Fibroblast of skin of right biceps (primary cell): ENCODE measurements at places on chromosomes 11 and 22.

DNA sequence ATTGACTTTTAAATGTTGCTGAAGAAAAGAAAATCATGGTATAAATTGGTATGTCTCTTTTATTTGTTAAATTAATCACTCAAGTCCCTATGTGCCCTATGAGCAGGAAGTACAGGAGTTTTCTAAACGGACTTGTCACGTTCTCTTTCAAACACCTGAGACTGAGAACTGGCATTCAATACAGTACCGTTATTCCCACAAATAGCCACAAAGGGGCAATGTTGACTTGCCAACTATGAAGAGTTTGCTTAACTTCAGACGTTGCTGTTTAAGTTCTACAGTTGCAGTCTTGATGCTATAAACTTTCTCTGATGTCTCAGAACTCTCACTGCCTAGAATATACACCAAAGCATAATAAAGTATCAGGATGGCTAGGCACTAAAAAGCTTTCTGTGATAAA, 7.6 kb downstream of the OR56A1 start:
- DNase-seq: no peak

DNA sequence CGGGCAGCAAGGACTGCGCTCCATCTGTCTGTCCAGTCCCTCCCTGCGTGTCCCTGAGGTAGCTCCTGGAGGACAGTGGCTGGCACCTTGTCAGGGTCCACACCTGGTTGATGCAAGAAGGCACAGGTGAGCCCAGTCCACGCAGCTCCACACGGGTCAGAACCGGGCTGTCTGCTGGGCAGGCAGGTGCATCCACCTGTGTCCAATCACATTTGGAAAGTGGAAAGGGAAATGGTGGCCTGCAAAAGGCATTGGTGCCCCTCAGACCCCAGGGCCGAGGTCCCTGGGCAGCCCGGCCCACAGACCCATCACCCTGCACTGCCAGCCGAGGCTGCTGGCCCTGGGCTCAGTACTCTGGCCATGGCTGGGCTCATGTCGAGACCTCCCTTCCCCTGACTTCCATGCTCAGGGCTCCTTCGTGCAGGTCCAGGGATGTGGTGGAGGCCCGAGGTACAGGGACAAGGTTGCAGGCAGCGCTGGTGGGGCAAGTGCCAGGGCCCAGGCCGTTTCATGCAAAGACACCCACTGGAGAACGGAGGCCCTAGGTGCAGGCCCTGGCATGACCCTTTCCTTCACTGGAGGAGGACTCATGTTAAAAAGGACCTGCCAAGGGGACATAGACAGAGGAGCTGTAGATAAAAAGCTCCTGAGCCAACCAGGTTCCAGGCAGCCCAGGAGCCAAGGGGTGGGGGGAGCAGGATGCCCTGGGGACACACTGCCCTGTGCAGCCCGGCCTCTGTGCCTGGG, 38.9 kb upstream of the TH start:
- no peak for DNase-seq

- DNase-seq: no peak
Measured at GRCh38 chr11:67631411-67631810, 1.7 kb upstream of the NUDT8 start.

DNA sequence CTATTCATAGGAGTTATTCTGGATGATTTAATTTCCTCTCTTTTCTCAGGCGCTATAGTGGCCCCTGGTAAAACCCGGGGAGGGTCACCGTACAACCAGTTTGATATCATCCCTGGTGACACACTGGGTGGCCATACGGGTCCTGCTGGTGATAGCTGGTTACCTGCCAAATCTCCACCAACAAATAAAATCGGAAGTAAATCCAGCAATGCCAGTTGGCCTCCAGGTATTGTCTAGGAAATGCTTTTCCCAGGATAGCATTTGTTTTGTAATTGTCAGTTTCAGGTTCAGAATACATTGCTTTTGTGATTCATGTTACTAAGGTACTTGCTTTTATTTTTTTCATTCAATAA, 35.6 kb upstream of the ADSL start:
- DNase-seq: no peak

DNA sequence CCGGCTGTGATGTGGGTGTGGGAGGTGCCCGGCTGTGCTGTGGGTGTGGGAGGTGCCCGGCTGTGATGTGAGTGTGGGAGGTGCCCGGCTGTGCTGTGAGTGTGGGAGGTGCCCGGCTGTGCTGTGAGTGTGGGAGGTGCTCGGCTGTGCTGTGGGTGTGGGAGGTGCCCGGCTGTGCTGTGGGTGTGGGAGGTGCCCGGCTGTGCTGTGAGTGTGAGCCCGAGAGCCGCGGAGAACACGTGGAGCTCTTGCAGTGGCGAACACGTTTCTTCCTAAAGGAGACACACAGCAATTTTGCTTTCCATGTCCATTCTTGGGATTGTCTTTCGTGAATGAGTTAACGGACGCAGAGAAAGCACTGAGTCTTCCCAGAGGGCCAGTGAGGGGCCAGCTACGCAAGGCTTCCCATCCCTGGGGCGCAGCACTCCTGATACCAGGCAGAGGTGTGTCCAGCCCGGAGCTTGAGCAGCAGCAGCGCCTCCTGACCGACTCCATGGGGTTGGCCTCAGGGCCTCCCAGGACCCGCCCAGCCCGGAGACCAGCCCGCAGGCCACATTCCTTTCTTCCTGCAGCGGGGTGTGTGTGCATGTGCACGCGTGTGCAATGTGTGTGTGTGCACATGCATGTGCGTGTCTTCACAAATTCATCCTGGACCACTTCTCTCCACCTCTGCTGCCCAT, 245.0 kb upstream of the B3GAT1 start:
- DNase-seq: no peak

DNA sequence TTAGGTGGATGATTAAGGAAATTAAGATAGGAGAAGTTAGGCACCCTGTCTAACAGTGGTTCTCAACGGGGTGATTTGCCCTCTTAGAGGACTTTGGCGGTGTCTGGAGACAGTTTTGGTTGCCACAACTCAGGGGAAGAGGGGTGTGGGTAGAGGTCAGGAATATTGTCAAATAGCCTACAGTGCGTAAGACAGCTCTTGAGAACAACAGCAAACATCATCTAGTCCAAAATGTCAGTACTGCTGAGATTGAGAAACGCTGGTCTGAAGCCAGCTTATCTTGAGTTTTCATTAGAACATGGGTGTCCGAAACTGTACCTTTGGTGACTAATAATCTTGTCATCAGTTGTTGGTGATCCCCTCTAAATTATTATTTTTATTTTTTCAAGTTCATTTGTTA, 38.4 kb downstream of the CECR2 start:
- no peak for DNase-seq

DNA sequence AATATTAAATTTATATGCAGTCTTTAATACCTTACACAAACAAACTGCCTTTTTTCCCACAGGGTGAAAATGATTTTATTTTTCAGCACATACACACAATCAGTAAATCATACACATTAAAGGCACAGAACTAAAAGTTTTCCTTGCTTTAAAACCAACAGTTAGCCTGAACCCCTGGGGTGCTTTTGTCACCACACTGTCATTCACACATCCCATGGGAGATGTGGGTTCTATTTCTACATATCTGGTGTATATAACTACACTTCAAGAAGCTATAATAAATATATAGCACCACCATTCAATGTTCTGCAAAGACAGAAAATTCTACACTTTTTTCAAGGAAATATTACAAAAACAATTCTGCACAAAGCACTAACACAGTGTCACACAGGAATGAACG, 197.0 kb downstream of the GUCY1A2 start:
- DNase-seq: no peak

DNA sequence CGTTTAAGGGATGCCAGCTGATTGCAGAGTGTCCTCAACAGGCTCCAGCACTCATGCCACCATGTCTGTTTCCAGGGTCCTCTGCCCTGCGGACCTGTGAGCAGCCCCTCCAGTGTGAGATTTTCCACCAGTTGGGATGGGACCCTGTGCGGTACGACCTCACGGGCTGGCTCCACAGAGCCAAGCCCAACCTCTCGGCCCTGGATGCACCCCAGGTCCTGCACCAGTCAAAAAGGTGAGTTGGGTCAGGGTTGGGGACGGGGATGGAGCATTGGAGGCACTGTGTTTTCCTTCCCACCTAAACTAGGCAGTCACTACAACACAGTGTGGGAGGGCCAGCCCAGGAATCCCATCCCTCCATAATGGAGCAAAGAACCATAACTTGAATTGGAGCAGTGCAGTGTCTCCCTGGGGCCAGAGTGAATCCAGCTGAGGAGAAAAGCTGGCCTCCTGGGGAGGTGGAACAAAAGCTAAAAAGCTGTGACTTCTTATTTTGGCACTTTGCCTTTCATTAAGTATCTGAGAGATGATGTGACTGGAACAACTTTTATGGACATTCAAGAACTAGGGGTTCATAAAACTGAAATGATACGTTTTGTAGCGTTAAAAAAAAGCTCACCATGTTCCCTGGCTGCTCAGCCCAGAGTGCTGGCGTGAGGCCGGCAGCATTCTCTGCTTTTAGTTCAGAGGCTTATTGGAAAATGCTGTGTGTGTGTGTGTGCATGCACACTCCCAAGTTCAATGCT, 101.8 kb downstream of the MYO18B start:
- no peak for DNase-seq

GRCh38 chr11:84289381-84289906, 1003.3 kb upstream of the CCDC90B start:
- peak; percentile 89 for DNase-seq

DNA sequence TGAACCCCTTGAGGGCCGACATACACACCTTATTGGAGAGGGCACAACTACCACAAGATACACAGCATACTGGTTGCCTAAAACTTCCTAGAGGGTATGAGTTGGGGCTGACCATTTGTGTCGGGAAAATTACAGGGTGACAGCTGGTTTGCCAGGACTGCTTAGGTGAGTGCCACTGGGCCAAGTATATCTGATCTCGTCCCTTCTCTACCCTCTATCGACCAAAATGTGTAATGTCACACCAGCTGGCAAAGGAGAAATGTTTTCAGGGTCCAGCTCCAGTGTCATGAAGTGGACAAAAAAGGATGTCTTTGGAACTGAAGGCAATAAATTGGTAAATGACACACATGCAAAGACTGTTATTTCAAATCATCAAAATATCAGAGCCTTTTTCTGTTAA, 126.1 kb downstream of the PGR start:
- DNase-seq: no peak

DNA sequence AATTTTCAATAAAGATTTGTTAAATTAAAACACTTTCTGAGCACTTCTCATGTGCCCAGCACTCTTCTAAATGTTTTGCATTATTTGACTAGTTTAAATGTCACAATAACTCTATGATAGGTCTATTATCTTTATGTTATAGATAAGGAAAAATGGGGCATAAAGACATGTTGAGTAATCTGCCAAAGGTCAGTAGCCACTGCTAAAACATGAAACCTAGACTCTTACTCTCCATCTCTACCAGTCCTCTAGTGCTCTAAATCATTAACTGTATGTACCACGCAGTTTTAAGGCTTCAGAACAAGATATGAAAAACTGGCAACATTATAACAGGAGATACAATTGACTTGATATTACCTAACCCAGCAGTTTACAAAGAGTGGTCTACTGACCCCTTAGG, 6.9 kb downstream of the RAB6A start:
- DNase-seq: no peak

DNA sequence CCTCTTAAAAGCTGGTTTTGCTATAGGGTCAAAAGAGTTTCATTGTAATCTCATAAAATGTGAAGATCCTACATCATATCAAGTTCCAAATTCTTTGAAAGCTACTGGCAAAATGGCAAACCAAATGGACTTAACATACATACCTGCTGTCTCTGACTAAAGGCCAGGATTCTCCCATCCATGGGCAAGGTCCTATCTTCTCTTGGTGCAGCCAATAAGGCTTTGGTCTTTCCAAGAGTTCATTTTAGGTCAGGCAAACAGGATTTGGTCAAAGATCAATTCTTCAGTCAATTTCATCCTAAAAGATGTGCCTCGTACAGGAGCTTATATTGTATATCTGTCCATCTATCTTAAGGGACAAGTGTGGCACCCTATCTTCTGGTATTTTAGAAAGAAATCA, 49.7 kb downstream of the CADM1 start:
- no peak for DNase-seq

DNA sequence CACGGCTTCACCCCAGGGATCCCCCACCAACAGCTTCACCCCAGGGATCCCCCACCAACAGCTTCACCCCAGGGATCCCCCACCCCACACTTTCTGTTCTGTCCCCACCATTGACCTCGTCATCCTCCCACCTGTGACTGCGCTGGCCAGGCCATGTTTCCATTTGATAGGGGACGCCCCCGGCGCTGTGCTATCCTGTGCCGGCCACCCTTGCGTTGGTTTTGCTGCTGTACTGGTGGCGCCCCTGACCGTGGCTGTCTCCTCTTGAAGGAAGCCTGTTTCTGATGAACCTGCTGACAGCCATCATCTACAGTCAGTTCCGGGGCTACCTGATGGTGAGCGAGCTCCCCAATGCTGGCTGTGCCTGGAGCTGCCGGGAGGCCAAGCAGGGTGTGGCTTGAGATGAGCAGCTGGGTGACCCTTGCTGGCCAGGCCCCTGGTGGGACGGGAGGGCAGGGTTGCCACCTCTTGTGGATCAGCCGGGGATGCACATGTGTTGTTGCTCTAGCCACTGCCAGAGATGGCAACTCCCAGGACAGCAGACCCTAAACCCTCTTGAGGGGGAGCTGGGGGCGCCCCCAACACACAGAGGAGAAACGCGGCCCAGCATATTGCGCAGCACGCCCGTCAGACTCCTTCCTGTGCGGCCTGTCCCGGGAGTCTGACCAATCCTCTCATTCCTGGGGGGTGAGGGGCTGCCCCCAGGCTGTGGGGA, 22.5 kb downstream of the TPCN2 start:
- DNase-seq: no peak

- DNase-seq: peak; percentile 42
Measured at GRCh38 chr11:17504330-17505107, 27.9 kb upstream of the ABCC8 start.

DNA sequence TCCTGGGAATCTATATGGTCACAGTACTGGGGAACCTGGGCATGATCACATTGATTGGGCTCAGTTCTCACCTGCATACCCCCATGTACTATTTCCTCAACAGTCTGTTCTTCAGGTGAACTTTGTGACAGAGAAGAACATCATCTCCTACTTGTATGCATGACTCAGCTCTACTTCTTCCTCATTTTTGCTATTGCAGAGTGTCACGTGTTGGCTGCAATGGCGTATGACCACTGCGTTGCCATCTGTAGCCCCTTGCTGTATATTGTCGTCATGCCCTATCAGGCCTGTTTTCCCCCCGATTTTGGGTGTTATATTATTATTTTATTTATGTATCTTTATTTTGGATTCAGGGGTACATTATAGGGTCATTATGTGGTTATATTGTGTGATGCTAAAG, 2.4 kb upstream of the OR8G1 start:
- DNase-seq: no peak

- no peak for DNase-seq
Measured at GRCh38 chr11:17568944-17569343, 21.9 kb downstream of the OTOG start.

- DNase-seq: peak; percentile 78
Measured at GRCh38 chr11:76455331-76455730, 10.5 kb downstream of the EMSY start.

- DNase-seq: peak; percentile 4
Measured at GRCh38 chr11:76410851-76411357, 29.8 kb downstream of the GVQW3 start.

DNA sequence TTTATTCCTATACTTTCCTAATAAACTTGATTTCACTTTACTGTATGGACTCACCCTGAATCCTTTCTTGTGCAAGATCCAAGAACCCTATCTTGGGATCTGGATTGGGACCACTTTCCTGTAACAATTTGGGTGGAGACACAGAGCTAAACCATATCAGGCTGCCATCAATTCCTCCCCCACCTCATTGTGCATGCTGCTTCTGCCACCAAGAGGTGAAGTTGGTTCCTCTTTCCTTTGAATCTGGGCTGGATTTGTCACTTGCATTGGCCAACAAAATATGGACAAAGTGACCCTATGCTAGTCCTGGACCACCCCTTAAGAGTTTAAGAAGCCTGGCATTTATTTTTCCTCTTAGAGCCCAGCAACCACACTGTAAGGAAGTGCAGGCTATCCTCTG, 39.4 kb upstream of the CEP295 start:
- DNase-seq: no peak
